HAP-1 (cell line): ENCODE measurements at places on chromosomes 16 and 17.

GRCh38 chr16:12826559-12826958, 22.9 kb upstream of the CPPED1 start:
- no peak for DNase-seq

GRCh38 chr17:82931699-82932517, 92.1 kb upstream of the ZNF750 start:
- no peak for DNase-seq

DNA sequence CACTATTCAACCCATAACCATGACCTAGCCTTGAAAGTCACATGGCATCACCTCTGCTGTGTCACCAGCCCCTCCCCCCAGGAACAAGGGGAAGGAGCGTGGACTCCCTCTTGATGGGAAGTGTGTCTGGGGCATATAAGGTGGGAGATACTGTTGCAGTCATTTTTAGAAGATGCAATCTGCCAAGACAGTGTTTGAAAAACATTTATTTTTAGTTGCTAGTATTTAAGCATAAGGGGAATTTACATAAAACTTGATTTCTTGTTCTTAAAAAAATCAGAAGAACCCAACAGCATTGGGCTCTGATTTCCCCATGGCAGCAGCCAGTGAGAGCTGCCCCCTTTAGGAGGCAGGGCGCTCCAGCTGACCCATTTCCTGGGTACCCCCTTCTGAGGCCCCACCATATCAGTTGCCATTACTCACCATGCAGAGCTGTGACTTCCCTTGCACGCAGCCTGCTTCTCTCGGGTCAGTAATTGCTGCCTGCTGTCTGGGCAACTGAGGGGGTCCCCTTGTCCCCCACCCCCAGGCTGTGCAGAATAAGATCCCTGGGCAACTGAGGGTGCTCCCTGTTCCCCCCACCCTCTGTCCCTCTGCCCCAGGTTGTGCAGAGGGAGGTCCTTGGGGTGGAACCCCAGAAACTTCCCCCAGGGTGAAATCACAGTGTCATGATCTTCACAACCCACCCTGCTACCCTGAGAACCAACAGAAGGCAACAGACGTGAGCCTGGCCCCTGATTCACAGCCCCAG, 11.8 kb upstream of the CDC42EP4 start:
- no peak for DNase-seq

DNA sequence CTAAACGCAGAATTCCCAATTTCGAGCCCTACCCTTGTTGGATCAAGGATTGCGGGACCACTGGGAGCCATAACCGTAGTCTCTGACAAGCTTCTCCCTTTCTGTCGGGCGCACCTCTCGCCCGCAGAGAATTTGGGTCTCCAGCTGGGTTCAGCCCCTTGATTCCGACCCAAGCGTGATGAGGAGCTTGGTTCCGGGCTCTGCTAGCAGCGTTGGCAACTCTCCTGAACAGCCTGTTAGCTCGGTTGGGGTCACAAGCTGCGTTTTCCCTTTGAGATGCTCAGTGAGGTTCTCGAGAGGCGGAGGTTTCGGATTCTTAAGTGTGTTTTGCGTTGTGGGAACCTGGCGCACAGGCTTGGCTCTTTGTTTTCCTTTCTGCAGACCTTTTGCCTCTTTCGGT, 655 bp downstream of the ATXN1L start:
- peak; percentile 17 for DNase-seq

GRCh38 chr17:73663614-73664013, 19.4 kb upstream of the SDK2 start:
- DNase-seq: no peak

DNA sequence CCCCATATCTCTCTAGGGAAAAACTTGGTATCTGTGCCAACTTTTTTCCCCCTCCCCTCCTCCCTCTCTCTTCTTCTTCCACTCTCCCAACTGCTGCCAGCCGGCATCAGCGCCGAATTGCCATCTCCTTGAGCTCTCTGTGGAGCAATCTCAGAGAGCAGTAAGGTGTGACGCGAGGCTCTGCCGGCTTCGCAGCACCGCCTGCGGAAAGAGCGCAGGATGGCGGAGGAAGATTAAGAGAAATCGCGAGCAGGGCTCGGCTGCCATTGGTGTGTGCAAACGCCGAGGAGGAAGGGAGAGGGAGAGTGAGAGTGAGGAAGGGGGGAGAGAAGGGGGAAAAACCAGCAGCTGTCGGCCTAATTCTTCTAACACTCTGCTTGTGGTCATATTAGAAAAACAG, 44.2 kb downstream of the NEUROD2 start:
- no peak for DNase-seq

- DNase-seq: no peak
Measured at GRCh38 chr17:28758411-28759121, 14.8 kb downstream of the TRAF4 start.

DNA sequence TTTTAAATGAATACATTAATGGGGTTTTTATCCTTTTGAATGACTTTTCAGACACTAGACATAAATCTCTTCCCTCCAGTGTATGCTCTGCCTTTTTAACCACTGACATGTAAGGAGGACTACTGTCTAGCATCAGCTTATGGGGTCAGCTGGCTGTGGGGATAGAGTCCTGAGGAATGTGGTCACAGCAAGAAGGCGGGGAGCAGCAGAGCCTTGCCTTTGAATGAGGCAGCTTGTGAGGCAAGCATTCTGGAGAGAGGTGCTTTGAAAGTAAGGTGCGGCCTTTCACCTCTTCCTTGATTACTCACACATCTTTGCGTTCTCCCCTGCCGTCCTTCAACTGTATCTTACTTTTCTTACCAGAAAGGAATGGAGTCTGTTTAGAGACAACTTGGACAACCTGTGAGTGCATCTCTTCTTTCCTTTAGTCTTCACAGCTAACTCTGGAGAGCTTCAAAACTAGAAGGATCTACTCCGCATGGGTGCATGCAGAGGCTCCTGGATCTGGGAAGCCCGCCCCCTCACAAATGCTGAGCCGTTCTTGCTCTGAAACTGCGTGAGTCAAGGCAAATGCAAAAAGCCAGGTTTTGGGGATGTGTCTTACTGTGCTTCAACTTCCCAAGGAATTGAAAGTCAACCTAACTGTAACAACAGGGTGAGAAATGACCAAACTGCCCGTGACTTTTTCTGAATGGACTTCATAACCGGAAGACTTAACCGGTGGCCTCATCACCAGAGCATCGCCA, 49.9 kb downstream of the ADCY7 start:
- DNase-seq: no peak

DNA sequence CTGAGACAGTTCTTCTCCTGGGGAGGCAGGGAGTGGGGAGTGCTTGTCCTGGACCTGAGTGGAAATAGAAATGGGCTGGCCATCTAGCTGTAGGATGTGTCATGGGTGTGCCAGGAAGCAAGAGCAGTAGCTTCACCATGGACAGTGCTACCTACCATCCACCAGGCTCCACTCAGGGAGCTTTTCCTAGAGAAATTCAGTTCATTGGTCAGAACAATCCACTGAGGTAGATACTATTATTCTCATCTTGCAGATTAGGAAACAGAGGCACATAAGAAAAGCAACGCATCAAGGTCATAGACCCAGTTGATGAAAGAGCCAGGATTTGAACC, 372.0 kb downstream of the SLC39A11 start:
- no peak for DNase-seq

DNA sequence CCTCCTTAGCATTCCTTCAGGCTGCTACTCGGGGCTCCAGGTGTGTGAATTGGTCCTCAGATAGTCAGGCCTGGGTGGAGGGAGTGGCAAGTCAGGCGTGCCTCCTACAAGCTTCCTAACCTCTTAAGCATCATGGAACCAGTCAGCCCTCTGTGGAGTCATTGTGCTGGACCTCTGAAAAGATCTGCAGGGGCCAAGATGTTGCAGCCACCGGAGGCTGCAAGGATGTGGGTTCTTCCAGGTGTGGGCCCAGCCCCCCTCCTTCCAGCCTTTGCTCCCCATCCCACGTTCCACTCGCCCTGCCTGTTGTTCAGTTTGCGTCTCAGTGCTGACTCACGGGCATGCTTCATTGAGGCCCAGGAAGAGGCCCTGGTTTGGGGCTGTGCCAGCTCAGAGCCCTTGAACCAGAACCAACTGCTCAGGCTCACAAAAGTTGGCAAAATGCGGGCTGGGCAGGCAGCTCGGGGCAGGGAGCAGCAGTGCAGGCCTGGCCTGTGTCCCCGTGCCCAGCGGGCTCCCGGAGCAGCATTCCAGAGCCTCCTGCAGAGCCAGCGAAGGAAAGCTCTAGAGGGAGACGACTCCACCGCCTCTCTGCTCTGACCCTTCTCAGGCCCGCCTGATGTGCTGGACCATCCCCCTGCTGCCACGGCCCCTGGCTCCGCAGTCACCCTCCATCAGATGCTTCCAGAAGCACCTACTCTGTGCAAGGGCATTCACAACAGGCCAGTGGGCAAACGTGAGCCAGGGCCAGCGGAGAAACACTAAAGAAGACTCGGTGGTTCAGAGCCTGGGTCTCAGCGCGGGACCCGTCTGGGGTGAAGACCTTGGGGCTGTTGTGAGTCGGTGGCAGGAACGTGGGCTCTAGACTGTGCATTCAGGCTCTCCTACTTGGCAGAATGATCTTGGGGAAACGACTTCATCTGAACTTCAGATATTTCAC, 7.5 kb downstream of the LDHD start:
- DNase-seq: no peak

DNA sequence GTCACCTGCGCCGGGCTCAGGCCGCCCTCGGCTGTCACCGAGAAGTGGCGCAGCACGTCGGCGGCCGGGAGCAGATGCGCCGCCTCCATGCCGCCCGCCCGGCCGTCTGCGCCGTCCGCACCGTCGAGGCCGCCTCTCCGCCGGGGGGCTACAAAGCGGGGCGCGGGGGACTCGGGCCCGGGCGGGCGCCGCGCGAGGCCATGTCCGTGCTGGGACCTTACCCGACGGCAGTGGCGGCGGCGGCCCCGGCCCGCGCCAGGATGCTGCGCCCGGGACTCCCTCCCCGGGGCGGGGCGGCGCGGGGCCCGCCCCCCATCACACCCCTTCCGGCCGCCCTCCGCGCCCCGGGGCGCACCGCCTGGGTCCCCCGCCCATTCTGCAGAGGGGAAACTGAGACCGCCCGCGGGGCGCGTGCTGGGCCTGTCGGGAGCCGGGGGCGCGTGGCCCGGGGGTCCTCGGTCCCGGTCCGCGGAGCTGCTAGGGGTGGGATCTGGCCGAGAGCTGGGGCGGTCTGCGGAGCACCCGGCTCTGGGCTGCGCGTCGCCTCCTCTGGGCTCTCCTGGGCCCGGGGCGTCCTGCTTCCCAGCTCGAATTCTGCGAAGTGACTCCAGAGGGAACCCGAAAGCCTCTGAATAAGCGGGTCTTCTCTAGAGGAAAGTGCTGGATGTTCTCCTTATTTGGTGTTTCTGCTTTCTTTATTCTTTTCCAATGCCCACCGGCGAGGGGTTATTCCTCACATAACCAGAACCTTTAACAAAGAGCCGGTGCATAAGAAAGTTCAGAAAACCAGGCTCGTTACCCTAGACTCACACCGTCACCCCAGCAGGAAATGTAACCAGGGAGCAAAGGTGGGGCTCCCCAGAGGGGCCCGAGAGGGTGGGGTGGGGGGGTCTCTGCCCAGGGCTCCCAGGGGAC, at the start of gene ATP2A3:
TSS of gene ATP2A3 (minus strand) at position 235 of the 915 bp plus-strand sequence. CDS start at position 89, 146 bp downstream.
- DNase-seq: peak; percentile 49

DNA sequence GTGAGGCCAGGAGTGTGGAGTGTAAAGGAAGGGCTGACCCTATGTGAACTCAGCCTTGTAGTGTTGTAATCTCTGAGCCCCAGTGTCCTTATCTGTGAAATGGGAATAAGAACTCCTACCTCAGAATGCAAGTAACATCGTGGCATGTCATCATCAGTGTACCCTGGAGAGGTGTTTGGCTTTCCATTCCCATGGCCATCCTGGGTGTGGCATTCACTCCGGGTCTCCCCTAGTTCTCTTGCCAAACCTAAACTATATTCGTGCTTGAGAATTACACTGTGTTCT, 1.9 kb downstream of the NXPH3 start:
- DNase-seq: no peak

DNA sequence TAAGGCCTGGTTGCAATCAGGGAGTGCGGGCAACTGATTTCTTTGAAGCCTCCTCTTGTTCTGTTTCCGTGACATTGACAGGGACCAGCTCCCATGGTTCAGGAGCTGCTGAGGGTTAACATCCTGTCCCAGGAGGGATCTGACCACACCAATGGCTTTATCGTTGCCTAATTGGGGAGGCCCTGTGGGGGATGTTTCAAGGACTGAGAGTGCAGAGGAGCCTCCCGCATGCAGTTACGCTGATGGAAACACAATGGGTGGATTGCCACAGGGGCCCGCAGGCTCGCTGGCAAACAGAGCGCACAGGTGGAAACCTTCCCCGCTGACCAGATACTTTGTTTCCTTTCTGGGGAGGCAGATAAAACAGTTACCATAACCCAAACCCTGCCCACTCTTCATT, 23.8 kb upstream of the ABCC1 start:
- no peak for DNase-seq

DNA sequence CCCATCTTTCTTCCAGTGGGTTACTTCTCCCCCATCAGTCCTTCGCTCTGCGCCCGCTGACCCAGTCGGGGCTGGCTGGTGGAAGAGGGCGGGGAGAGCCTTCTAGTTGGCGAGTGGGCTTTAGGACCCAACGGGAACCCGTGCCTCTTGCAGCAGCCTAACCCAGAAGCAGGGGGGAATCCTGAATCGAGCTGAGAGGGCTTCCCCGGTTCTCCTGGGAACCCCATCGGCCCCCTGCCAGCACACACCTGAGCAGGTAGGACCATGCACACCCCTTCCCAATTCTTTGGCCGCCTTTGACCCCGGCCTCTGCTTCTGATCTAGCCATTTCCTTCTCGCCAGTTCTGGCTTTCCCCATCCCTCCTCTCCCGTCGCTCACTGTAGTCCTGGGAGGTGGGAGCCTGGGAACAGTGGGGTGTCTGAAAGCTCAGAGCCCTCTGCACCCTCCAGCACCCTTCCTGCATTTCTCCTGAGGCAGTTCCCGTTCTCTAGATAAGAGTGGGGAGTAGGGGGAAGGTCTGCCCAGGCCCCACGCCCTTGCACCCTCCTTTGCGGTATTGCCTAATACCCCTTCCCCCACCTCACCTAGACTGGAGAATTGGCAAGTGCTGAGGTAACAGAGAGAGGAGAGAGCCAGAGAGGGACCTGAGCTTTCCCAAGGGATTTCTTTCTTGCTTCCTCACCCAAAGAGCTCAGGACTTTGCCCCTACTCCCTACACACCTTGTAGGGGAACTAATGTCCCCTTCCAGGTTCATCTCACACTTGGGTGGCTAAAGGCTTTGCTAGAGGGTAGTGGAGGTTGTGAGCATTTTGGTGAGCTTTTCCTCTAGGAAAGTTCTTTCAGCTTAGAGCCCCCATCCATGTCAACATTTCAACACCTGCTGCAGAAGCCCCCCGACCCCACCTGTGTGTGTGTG, at the start of gene RARA:
TSS of gene RARA (plus strand) at position 150 of the 918 bp plus-strand sequence. CDS start 22,039 bp downstream, outside the sequence.
- peak; percentile 65 for DNase-seq

- DNase-seq: no peak
Measured at GRCh38 chr16:80631581-80631980, 90.8 kb downstream of the DYNLRB2 start.

DNA sequence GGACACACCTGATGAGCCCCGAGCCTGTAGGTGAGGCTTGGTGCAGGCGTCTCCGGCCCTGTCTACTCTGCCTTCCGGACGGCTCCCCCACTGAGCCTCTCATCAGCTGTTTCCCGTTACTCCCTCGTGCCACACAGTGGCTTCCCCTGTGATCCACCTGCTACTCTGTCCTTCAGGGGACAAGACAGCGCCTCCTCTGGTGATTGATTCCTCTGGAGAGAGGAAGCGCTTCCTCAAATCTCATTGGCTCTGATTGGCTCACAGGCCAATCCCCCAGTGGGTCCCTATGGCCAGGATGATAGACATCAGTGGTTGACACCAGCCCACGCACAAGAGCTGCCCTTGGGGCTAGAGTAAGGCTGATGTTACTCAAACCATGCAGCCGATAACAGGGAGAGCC, 24.0 kb downstream of the RNF213 start:
- DNase-seq: no peak
